ENCODE measurements at places on chromosomes 7 and 10. TPM values are rescaled to one million over a fixed set of nuclear protein-coding genes. Genes with fewer than 3 reads are reported as not detected.
A peak's percentile ranks its signal among the peaks of the same experiment; 100 is the strongest.

ETV1 gene
- 0.44 TPM for total RNA-seq

PTN gene
- total RNA-seq = not detected

MSMB gene
- not detected for total RNA-seq

LAMB1 gene
- not detected for total RNA-seq

DNA sequence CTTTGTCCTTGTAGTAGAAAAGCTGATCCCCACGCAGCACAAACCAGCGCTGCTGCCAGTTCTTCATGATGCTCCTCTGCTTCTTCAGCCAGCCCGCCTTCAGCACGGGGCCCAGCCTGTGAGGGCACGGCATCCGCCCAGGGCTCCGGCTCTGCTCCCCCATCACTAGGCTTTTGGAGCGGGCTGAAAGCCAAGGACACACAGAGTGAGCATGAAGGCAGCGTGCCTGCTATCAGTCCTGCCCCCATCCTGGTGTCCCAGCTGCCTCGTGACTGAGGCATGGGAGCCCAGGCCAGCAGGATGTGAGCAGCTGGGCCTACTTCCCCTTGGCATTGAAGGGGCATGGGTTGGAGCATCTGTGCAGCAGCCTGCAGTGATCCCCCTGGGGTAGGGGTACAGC, 21.9 kb downstream of the ARHGAP22 start:
- DNase-seq = no peak

DNA sequence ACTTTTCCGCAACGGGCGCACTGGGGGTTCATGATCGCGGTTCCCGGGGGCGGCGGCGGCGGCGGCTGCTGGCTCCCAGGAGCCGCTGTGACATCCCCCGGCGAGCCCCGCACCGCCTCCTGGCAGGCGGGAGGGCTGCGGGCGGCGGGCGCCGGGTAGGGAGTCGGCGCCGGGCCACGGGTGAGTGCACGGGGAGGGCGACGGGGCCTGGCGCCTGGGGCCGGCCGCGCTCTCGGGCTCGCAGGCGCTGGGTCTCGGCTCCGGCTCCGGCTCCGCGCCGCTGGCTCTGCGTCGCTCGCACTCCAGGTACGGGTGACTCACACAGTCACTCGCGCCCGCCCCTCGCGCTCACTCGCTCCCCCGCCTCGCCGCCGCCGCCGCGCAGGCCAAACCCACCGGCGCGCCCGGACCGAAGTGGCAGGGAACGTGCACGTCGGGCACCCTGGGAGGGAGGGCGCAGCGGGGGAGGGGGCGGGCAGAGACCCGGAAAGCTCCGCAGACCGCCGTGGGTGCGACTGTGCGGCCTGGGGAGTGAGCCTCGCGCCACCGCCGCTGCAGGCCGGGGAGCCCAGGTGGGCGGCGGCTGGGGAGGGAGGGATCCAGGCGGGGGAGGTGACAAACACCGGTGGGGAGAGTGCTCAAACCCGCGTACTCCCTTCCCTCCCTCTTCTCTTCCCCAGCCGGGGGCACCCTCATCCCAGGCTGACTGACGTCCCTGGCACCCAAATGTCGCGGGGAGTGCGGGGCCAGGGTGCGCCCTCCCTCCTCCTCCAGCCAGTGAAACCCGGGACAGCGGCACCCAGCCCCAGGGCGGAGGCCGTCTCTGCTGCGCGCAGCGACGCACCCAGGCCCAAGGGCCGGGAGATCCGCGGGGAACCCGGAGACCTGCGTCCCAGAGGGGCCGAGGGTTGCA, 276.9 kb upstream of the NEBL start:
- peak; percentile 44 for DNase-seq

DNA sequence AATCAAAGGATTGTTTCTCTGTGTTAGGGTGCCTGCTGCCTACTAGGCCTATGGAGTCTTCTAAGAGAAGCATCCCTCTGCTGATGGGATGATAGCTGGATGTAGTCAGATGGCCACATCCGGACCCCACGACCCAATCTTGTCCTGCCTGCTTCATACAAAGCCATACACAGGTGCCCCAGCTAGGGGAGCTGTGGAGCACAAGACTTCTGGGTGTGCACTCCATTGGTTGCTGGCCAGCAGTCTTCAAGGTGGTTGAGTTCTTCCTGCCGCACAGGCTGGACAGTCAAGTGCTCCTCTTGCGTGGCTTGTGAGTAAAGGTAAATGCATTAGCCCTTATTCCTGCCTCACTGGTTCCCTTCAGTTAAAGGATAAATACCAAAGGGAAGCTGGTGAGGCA, 120.2 kb downstream of the TEX36 start:
- DNase-seq = no peak

GRCh38 chr10:24209432-24209771, 464 bp downstream of the KIAA1217 start:
- DNase-seq = no peak

GRCh38 chr7:90763108-90763507, 167.0 kb downstream of the CDK14 start:
- DNase-seq = no peak

DNA sequence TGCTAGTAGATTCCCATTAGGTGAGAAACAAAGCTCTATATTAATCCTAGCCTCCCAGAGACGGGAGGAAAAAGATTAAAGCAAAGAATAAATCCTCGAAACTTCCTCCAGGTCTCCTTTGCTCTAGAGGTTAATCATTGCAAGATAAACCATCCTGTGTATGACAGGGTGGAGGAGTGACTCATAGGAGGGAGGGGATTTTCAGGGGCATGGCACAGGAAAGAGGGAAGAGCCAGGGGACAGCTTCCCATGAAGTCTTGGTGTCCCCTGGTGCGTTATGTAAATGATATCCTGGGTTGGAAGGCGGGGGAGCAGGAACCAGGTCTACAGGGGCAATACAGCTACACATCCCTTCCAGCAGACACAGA, 780 bp downstream of the CYP3A5 start:
- no peak for DNase-seq

DNA sequence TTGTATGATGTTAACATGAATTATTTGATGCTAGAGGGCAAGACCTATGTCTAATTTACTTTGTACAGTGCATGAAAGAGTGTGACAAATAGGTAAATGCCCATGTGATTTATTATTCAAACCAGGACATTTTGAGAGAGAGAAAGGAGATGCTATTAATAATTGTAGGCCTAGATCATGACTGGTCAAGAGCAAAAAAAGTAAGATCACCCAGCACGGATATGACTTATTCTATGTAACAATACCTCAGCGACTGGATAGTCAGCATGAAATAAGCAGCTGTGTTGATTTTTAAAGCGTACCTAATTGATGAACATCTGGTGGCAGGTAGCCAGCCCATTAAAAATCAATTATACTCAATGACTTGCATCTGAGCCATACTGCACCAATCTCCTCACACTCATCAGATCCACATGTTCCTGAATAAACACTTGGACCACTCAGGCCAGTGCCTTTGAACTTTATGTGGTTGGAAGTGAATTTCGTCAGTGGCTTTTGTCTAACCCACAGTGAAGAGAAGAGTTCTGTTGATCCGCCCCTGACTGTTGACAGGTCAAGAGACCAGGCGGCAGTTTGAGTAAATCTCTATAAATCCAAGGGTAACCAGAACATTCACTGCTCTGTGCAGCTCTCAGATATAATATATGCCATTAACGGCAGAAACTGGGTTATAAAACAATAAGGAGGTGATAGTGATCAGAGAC, 435.3 kb downstream of the MDFIC start:
- no peak for DNase-seq

DNA sequence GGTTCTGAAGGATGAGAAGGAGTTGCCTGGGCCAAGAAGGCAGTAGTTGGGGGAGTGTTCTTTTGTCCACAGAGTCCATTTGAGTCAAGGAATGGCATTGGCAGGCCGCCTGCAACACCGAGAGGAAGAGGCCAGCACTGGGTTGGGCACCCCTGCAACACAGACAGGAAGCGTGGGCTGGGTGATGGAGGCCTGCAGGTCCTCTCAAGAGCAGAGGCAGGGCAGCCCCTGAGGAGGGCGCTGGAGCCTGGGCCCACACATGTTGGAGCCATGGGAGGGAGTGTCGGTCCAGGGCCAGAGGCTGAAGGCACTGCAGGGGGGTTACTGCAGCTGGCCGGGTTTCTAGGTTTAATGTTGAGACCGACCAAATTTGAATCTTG, 137.3 kb downstream of the PTPN20 start:
- peak; percentile 39 for DNase-seq

DNA sequence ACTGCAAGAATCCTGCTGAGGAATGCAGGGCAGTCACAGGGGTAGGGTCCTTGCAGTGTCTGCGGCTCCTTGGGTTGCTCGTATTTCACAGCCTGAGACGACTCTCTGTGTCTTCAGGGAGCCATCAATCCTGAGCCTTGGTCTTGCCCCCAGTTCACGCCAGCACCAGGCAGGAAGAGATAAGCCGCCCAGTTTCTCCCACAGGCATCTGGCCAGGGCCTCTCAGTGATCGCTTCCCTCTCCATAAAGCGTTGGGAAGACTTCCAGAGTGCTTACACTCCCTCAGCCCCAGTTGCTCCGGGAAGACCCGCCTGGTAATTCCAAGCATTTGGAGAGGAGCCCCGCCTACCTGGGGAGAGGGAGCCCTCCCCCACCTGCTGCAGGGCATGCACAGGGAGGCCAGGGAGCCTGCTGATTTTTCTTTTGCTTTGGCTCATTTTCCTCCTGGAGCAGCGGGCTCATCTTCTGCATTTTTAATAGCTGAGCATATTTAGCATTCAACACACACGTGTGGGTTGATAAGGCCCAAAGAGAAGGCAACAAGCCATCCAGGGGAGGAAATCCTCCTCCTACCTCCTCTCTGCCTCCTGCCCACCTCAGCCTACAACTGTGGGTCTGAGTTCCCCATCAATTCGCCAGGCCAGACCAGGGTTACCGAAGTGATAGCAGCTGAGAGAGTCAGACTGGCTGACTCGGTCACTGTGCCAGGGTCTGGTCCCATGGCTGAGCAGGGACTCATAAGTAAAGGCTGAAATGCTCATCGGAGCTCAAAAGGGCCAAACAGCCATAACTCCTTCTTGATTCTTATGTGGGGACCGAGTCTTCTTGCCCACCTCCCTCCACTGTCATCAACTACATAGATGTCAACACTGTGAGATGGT, 74.4 kb upstream of the EFCAB10 start:
- no peak for DNase-seq

GRCh38 chr7:85413718-85414117, 226.9 kb upstream of the SEMA3D start:
- no peak for DNase-seq
